ENCODE measurements at places on chromosomes 2 and 18.

GRCh38 chr2:176514805-176515500 lies 245.7 kb downstream of the MTX2 start:
- no peak for DNase-seq

GRCh38 chr18:23857756-23858155 lies 156.8 kb upstream of the TTC39C start:
- DNase-seq, result no peak

GRCh38 chr2:117858336-117858735 lies 43.8 kb downstream of the DDX18 start:
- DNase-seq, result no peak

GRCh38 chr2:60883896-60884295 lies 2.5 kb downstream of the REL start:
- no peak for DNase-seq

GRCh38 chr18:62710417-62710816 lies 4.9 kb upstream of the PHLPP1 start:
- DNase-seq, result peak; percentile 12

GRCh38 chr2:173075056-173075780 lies 428 bp upstream of the MAP3K20 start:
- DNase-seq, result no peak

DNA sequence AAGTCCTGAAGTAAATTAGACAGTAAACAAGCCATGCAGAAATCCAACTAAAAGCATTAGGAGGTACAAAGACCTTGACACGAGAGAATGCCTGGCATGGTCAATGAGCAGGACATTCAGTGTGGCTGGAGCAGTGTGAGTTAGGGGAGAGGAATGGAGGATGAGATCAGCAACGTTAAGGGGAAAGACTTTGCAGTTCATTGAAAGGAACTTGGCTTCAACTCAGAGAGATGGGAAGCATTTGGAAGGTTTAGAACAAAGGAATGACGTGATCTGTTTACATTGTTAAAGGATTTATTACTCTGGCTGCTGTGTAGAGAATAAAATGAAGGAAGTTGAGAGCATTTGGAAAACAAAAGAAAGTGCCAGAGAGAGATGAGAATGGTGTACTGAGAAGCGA lies 621.3 kb downstream of the XIRP2 start:
- DNase-seq, result no peak

DNA sequence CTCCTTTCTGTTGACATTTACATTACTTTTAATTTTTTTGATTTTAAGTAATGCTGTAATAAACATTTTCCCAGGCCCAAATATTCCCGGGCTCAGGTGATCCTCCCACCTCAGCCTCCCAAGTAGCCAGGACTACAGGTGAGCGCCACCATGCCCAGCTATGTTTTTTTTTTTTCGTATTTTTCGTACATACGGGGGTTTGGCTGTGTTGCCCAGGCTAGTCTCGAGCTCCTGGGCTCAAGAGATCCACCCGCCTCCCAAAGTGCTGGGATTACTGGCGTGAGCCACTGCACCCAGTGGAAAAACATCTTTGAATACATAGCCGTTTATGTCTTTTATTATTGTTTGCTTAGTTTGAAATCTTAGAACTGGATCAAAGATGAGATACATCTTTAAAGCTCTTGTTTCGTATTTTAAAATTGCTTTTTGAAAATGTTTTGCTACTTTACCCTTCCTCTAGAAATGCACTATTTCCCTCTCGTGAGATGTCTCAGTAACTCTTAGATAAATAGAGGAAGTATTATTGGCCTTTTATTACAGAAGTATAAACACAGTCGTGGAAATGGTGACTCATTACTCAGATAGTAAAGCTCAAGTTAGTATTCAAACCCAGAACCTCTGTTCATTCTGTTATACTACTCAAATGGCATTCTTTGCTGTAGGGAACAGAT lies 2.4 kb downstream of the SMCHD1 start:
- no peak for DNase-seq

- no peak for DNase-seq
Measured at GRCh38 chr2:19545507-19545906, 187.1 kb upstream of the OSR1 start.

DNA sequence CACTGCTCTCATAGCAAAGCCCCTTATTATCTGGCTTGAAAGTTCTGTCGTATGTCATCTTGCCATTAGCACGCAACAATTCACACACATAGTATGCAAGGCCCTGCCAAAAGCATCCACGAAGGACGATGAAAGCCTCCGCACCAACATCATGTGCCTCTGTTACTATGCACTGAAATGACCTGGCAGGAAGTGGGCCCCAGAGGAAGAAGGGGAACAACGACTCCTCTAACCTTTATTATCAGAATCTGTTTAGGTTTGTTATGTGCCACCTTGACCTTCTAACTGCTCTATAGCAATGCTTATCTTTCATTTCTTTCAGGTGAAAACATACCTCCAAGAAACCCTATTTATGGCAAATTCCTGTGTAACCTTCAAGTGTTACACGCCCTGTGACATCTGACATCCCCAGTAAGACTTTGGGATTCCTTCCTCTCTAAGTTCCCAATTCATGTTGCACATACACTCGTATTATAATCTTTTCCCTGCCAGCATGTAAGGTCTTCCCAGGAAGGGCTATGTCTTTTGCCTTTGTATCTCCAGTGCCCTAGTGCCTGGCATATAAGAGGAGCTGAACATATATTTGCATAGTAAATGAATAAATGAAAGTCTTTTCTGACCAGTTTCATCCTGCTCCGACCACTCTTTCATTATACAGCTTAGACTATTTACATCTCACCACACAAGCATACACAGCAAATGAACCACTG lies 7.0 kb upstream of the NDUFV2 start:
- no peak for DNase-seq

DNA sequence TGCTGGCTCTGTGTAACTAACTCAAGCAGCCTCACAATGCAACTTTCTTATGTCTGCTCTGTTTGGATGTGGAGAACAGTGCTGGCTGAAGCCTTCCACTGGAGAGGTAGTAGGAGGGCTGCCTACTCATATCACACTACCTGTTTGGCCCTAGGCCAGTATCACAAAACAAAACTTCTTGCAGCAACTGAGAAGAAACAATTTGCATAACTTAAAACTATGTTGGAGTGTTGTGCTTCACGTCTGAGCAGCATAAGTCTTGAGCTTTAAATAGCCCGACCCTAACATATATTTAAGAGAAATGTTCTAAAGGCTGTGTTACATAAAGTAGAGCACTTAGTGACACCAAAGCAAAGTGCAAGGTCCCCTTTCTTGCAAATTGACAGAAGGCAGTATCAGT lies 204.9 kb upstream of the ACVR2A start:
- no peak for DNase-seq

GRCh38 chr2:216447293-216447692 lies 35.0 kb downstream of the SMARCAL1 start:
- DNase-seq, result no peak

DNA sequence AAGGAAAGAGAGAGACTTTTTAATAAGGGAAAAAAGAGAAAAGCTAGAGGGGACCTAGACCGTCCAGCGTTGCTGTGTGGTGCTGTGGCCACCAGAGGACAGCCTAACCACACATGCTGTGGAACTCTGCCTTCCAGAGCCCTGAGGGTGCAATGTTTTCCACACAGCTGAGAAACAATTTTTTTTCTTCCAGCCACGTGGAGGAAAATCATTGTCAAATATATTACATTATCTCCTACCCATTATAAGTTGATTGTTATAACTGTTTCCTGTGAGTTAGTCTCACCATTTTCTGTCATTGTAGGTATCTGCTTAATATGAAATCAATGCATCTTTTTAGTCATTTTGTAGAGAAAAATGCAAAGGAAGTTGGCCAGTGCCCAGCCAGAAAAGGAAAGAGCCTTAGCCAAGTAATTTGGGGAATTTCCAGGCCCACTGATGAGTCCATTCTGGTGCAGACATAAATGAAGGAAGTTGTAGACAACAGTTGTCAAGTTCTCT lies 5.9 kb upstream of the MRPL19 start:
- no peak for DNase-seq

- DNase-seq, result no peak
Measured at GRCh38 chr18:43559507-43559906, 282.2 kb upstream of the SYT4 start.

DNA sequence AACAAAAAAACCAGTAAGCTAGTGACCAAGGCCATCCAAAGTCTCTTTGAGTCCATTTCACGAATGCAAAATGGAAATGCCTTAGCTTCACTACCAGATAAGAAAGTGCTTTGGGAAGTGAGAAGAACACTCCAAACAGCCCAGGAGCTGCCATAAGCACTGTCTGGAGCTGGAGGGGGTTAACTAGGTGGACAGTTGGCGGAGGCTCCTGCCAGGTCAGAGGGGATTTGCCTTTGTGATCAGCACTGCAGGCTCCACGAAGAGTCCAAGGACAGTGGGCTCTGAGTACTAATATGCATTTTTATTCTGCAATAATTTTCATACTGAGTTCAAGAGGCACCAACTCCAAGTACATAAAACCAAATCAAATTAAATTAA lies 233.3 kb upstream of the SMAD2 start:
- DNase-seq, result no peak

DNA sequence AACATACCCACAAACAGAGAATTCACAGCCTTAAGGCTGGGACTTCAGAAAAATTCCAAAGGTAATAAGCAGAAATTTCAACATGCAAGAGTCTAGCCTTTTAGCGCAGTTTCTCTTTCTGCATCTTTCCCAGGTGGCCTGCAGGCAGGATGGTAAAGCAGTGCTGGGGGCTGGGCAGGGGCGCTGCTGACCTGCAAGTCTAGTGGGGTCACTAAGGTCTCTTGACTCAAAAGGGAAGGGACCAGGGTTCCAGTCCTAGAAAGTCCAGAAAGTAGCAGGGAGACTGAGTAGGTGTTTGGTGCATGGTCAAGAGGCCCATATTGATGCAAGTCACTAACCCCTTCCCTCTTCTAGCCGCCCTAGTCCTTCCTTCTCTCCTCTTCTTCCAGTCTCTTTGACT lies 169.2 kb downstream of the TGIF1 start:
- no peak for DNase-seq

GRCh38 chr2:148936857-148937450 lies 61.9 kb downstream of the KIF5C start:
- DNase-seq, result no peak

GRCh38 chr2:29731948-29732347 lies 189.4 kb downstream of the ALK start:
- DNase-seq, result no peak

- DNase-seq, result no peak
Measured at GRCh38 chr2:207770602-207771404, 1.1 kb upstream of the FZD5 start.

DNA sequence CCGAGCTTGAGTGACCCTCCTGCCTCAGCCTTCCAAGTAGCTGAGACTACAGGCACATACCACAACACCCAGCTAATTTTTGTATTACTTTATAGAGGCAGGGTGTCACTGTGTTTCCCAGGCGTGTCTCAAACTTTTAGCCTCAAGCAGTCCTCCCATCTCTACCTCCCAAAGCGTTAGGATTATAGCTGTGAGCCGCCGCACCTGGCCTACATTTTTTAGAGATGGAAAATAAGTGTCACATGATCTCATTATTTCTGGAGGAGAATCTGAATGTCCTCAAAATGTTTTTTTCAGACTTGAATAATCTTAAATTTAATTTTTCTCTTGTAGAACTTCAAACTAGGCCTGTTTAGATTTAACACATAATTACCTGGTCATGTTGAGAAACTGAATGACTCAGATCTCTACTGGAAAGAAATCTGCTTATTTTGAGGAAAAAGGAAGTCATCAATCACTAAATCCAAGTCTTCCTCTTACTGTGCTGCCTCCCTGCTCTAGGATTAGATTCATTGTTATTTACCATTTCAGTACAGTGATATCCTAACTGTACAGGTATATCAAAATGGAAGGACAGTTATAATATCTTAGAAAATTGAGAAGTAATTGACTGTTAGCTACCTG lies 92.4 kb downstream of the COX7A2L start:
- no peak for DNase-seq

DNA sequence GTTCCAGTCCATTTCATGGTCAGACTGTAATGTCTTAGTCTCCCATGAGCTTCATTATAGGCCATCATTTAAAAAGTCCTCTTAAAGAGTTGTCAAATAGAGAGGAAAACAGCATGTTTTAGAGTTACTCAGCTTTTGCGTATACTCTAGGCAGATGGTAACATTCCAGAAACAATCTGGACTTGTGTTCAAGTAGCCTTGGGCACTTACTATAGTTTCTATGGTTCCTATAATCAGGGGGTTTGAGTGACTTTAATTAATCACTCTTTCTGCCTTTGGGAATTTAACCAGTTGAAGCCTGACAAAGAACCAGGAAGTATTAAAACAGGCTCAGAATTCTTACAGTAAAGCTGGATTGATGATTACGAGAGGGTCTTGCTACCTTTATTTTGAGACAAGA lies 42.1 kb upstream of the SCN7A start:
- no peak for DNase-seq

DNA sequence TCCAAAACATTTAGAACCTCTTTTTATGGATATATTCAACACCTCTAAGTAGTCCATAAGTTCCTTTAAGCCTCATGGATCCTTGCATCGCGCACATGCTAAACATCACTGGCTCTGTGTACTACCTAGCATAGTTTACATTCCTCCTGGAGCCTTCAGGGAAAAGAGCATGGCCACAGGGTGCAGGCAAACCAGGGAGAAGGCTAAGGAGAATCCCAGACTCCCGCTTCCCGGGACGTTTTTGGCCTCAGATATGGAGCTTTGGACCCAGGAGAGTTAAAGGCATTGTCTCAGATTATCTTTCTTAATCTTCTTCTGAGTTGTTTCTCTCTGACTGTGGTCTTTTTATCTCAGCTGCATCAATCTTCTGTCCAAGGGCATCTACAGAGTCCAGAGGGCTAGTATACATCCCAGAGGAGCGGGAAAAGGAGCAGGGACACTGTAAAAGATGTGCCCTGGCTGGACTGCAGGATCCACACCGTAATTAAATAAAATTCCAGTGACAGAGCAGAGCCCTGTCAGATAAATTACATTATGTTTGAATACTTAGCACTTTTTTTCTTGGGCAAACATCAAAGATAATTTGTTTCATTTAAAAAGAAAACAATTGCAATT lies 36.9 kb downstream of the RIT2 start:
- DNase-seq, result no peak

DNA sequence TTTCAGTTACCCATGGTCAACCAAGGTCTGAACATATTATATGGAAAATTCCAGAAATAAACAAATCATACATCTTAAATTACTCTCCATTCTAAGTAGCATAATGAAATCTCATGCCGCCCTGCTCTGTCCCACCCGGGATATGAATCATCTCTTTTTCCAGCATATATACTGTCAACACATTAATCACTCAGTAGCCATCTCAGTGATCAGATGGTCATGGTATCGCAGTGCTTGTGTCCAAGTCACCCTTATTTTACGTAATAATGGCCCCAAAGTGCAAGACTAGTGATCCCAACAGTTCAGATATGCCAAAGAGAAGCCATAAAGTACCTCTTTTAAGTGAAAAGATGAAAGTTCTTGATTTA lies 43.8 kb downstream of the OSBPL6 start:
- DNase-seq, result no peak

GRCh38 chr18:61921621-61922235 lies 28.9 kb upstream of the RNF152 start:
- DNase-seq, result no peak

DNA sequence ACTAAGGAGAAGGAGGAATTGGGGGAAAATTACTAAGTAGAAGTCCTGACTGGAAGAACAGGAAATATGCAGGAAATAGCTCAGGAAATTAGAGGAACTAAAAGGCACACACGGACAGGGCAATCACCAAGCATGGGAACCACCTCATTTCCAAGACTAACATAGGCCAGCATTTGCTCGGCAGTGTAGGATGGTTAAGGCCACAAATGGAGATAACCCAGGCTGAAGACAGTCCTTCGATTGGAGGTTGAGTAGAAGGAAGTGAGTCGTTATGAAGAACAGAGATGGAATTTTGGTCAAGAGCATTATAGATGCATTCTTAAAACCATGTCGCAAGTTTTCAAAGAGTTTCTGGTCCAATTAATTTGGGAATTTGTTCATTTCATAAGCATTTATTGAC lies 401.4 kb downstream of the ALK start:
- no peak for DNase-seq
